Naive B cell (primary cell): ENCODE measurements at places on chromosomes 16 and 17.

GRCh38 chr17:76870377-76870714 is 2.1 kb downstream of the MGAT5B start:
- no peak for DNase-seq

DNA sequence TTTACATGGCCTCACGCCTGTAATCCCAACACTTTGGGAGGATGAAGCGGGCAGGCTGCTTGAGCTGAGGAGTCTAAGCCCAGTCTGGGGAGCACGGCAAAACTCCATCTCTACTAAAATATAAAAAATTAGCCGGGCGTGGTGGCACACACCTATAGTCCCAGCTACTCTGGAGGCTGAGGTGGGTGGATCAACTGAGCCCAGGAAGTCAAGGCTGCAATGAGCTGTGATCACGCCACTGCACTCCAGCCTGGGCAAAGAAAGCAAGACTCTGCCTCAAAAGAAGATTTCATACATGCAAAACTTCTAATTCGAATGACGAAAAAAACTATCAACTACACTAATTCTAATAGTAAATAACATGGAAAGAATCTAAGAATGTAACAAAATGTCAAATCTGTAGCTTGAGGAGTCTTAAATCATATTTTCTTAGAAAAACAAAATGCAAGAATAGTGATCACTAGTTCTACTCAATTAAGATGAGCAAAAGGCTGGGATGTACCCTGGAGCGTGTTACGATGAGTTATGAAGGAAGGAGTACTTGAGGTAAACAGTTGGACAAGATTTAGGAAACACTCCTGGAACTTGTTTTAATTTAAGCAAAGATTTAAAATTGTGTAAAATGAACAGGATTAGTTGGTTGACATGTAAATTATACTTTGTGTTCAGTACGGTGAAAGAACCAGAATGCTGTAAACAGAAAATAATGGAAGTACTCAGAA is 20.7 kb downstream of the YWHAE start:
- no peak for DNase-seq

GRCh38 chr16:30896261-30896888 is at the start of gene CTF1:
TSS of gene CTF1 (plus strand) at chr16:30896614. CDS start at chr16:30896644, 30 bp downstream.
- no peak for DNase-seq

GRCh38 chr17:58722274-58722673 is 29.9 kb downstream of the RAD51C start:
- DNase-seq: no peak

DNA sequence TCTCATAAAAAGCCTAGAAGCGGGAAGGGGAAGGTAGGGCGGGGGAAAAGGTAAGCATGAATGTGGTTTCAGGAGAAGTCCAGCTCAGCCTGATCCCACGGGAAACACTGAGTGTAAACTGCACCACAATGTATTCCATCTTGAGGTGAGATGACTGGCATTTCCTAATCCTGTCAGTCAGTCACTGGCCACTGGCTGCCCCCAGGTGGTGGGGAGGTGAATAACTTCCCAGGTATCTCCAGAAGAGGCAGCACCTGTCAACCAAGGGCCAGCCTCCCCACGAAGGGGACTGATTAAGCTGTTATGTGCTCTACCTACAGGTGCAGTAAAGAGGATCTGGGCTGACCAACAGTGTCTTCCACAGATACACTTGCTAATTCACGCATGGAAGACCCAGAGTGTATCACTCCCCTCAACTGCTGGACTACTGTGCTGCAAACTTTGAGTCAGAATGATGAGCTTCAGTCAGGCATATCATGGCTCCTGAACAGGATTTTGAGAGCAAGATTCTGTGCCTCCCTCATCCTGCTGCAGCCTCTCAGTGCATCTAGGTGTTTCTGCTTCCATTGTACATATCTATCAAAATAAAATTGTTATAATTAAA is 108.5 kb upstream of the CCL2 start:
- peak; percentile 18 for DNase-seq

- DNase-seq: no peak
Observed at GRCh38 chr16:55010492-55011160, 80.0 kb downstream of the IRX5 start.

DNA sequence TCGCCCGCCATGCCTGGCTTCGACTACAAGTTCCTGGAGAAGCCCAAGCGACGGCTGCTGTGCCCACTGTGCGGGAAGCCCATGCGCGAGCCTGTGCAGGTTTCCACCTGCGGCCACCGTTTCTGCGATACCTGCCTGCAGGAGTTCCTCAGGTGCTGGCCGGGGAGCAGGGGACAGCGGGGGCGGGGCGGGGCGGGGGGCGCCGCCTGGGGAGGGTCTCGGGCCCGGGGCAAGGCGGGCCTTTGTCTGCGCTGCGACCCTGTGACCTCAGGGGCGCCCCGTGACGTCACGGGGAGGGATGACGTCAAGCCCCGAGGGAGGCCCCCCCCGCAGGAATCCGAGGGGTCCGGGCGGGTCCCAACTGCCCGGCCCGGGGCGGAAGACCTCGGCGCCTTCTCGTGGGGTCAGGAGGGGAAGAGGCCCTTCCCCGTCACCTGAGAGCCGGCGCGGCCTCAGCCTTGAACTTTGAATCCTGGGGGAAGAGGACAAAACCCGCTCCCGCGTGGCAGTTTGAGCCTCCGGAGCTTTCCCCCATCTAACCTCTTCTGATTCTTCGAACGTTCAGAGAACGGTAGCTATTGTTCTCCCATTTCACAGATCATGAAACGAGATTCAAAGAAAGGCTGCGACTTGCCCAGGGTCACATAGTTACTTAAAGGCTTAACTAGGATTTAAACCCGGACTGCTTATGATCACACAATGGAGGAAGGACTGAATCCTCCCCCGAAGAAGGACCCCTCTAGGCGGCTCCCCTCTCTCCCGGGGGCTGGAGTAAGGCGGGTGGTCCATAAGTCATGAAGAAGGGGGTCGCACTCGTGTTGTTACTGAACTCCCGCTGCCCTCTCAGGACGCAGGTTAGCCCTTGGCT is 527 bp downstream of the TRAF4 start:
- peak; percentile 59 for DNase-seq

GRCh38 chr17:10127819-10128425 is 70.5 kb downstream of the GAS7 start:
- no peak for DNase-seq

- DNase-seq: no peak
Observed at GRCh38 chr17:74512624-74513091, 18.6 kb downstream of the CD300LB start.

DNA sequence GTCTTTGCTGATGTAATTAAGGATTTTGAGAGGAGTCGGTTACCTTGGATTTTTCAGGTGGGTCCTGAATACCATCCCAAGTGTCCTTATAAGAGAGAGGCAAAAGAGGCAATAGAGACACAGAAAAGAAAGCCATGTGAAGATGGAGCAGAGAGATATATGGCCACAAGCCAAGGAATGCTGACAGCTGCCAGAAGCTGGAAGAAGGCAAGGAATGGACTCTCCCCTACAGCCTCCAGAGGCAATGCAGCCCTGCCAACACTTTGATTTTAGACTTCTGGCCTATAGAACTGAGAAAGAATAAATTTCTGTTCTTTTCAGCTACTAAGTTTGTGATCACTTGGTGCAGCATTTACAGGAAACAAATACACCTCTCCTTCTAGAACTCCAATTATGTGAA is 8.2 kb upstream of the RNFT1 start:
- DNase-seq: no peak

GRCh38 chr16:72744076-72744793 is 303.7 kb downstream of the ZFHX3 start:
- no peak for DNase-seq

DNA sequence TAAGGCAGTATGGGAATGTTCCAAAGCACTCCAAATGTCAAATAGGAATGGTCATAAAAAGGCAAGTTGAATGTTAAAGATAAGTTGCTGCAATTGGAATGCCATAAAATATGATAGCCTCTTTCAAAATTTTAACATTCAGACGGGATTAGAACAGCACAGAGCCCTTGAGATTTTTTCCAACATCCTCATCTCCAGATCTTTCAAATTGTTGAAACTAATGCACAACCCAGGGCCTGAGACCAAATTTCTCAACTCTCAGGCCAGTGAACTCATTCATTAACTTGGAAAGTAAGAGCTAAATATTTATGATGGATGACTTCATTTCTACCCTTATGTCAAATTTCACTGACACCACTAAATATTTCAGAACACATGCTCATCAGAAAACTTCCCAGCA is 346.5 kb upstream of the XYLT1 start:
- no peak for DNase-seq

- no peak for DNase-seq
Observed at GRCh38 chr17:75096082-75096625, 8.4 kb downstream of the SLC16A5 start.

- DNase-seq: no peak
Observed at GRCh38 chr16:86203557-86204275, 304.8 kb downstream of the IRF8 start.

DNA sequence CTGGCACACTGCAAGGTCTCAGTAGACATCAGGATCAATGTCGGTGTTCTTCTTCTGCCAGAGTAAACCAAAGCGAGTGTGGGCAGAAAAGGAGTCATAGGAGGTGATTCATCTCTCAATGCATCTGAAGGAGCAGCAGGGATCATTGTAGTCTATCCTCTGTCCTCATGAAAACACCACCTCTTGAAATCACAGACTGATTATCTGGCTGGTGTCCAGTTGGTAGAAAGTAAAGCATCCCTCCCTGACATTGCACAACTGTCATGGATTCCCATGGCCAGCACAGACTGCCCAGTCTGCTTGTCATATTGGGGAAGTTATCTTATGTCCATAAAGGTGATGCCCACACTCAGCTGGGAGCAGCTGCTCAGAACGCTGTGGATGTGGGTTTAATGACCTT is 74.1 kb downstream of the ABCC12 start:
- no peak for DNase-seq

DNA sequence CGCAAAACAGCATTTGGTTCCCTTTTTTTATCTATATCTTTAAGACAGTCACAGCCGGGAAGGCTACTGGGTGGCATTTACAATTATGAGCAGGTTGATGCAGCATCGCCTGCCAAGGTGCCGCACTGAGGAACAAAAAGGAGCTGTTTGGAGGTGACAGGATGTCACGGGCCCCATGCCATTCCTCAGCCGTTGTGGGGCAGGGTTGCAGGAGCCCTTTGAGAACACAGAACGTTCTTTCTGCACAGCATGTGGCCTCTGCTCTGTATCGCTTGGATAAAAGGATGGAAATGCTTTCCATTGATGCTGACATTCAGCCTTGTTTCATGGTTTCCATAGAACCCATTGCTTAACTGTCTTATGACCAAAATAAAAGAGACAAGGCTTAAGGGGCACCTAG is 141.9 kb upstream of the CDH5 start:
- no peak for DNase-seq

GRCh38 chr17:78613416-78613815 is 36.2 kb upstream of the DNAH17 start:
- no peak for DNase-seq

DNA sequence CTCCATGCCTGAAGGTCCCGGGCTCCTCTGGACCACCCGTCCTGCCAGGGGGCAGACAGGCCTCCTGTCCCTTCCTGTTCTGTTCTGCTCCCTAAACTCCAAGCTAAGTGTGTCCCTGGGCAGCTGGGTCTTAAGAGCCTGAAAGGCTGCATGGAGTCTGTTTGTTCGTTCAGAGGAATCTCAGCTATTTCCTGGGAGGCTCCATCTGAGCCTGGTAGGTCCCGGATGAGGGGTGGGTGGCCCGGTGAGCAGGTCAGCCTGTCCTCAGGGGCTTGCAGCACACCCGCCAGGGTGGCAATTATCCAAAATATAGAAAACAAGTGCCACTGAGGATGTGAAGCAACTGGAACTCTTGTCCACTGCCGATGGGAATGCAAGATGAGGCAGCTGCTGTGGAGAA is 12.6 kb downstream of the ACTG1 start:
- DNase-seq: no peak

- no peak for DNase-seq
Observed at GRCh38 chr17:81984773-81985410, 7.5 kb downstream of the ASPSCR1 start.

GRCh38 chr16:67820608-67821259 is 14.0 kb downstream of the TSNAXIP1 start:
- no peak for DNase-seq

GRCh38 chr16:60553090-60553757 is 1483.0 kb downstream of the CDH8 start:
- no peak for DNase-seq

DNA sequence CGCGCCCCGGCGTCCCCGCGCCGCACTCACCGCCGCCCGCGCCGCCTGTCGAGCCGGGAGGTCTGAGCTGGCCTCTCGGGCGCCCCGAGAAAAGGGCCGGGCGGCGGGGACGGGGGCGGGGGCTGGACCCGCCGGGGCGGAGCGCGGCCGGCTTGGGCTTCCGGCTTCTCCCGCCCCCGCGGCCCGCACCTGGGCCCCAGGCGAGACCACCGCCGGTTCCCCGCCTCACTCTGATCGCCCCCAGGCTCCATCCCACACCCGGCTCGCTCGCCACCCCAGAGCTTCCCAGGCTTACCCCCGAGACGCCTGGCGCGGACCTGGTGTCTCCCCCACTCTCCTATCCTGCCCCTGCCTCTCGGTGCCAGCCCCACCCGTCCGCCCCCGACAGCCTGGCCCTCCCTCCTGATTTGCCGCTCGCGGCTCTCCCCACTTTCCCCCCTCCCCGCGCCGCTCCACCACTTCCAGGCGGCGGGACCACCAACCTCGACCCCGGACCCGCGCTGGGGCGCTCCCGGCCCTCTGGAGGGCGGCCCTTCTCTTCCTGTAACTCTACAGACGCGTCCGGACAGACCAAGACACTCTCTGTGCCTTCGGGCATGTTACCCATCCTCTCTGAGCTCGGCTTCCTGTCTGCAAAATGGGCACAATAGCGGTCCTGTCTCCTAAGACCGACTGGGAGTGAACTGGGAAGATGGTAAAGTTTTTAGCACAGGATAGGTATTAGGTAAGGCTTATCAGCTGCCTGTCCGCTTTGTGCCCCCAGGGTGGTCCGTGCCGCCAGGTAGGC is at the start of gene LITAF:
TSS of gene LITAF (minus strand) at position 64 of the 787 bp plus-strand sequence. CDS start 30,189 bp downstream, outside the sequence.
- peak; percentile 65 for DNase-seq

GRCh38 chr16:66462912-66463311 is 35.8 kb downstream of the BEAN1 start:
- no peak for DNase-seq

DNA sequence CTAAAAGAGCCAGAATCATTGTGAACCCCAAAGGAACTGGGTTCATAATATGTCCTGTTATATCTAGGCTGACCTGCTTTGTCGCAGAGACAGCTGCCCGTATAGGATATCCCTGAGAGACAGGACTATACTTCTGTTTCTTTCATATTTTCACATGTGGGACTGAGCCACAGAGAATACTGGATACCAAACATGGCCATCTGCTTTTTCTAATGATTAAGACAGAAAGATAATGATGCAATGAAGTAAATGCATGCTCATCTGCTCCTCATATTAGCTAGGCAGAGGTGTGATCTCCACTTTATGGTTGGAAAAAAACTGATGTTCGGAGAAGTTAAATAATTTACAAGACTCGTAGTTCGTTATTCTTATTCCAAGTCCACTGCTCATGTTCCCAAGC is 160.4 kb downstream of the AATF start:
- DNase-seq: no peak
